ENCODE measurements at places on chromosomes 12 and 14. TPM values are rescaled to one million over a fixed set of nuclear protein-coding genes. Genes with fewer than 3 reads are reported as not detected.

- peak; percentile 19 for DNase-seq
These were observed 12.3 kb upstream of the APOF start for GRCh38 chr12:56374726-56375597.

TAS2R14 gene
- 3.3 TPM for total RNA-seq

DNA sequence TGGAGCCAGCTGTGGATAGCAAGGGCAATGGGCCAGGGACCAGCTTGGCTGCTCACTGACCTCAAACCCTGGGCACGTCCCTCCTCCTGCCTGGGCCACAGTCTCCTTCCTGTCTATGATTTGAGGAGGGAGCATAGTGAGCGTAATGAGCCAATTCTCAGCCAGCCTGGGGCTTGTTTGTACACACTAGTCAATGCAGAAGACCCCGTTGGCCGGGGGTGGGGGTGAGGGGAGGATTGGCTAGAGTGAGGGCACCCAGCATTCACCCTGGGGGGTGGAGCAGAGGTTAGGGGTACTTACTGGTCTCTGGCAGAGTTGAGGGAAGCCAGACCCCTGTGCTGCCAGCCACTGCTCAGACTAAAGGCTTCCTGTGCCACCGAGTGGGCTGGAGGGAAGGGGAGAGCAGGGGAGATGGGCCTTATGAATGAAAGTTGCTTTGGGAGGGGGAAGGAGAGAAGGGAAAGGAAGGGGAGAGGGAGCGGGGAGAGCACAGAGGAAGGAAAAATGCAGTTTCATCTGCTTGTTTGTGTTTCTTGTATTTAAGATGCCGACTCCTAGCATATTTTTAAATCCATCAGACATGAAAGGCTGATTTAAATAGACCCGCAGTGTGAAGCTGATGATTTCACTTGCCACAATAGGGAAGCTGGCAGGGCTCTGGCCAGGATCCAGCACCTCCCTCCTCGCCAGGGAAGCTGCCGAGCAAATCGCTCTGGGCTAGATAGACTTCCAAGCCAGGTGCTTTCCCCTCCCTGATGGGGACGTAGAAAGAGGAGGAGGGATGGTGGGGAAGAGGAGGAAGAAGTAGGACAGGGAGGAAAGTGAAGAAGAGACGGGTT lies 114.0 kb downstream of the PRMT8 start:
- DNase-seq = no peak

PPP4R4 gene
- total RNA-seq = 3.8 TPM

CIROP gene
- total RNA-seq = not detected

DNA sequence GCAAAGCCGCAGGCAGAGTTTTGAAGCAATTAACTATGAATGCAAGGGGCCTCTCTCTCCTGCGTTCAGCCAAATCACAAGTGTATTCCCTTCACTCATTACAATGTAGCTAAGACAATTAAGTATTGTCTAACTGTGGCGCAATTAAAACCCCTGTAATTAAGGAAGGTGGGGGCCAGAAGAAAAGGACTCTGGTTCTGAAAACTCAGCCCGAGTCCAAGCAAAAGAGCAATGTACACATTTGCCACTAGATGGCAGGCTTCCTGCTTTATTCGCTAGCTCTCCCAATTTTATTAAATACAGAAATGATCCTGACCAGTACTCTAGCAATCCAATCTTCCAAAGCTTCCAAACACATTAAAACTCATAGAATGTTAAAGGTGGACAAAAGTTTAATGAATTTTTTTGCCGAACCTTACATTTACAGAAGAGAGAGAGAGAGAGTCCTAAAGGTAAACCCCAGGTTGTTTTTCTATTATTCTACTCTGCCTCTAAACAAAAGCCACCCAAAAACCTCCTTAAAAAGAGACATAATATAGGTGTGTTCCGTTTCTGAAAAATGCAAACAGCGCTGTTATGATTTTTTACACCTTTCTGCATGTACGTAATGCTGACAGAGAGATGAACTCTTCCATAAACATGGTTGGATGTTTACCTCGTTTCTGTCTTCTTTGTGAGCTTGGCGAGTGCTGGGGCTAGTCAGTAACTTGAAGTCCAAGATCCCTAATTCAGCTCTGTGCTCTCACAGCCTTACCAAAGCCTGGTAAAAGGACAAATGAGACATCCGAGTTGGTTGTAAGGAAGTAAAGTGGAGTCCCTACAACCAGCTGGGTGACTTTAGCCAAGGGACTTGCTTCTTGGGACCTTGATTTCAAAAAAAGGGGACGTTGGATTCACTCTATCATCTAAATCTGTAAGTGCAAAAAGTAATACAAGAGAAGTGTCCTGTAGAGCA lies 50.9 kb upstream of the VASH1 start:
- DNase-seq = peak; percentile 34

DNA sequence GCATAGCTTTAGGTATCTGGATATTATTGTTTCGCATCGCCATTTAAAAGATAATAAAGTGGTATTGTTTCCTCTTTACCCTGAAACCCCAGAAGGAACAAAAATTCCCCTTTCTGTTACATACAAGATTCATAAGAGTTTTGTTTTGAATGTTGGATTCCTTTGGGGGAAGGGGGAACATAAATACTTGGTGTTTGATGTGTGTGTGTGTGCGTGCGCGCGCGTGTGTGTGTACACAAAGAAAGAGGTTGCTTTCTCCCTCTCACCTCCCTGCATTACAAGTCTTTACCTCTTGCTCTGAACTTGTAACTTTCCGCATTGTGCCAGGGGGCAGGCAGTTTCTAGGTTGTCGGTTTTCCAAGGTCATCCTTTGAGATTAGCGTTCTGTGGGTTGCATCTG lies 76.4 kb downstream of the GPATCH2L start:
- DNase-seq = no peak

SPPL3 gene
- 4.0 TPM for total RNA-seq

LHX5 gene
- total RNA-seq = not detected

DNA sequence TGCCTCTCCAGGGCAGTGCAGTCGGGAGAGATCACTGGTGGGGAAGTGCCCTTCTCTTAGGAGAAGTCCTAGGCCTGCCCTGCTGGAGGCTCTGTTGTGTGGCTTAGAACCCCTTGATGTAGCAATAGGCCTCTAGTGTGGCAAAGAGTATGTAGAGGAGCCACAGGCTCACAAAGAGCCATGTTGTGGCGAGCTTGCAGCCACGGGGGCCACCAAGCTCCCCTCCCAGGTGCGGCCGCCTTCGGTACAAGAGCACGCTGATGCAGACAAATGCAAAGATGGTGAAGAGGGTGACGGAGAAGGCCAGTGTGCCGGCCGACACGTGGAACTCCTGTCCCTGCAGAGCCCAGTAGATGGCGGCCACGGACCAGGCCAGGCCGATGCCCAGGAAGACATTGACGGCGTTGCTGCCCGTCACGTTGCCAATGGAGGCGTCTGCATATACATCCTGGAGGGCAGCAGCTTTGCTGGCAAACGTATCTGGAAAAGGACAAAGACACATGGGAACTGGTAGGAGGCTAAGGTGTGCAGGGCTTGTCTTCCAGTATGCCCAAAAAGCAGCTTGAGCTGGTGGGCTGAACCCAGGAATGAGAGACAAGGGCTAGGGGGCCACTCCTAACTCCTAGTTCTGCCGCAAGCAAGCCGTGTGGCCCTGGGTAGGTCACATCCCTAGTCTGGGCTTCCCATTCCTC lies 142.8 kb downstream of the SLC8A3 start:
- DNase-seq = peak; percentile 48

CACNA2D4 gene
- total RNA-seq = not detected

- DNase-seq = no peak
These were observed 22.2 kb upstream of the LRTM2 start for GRCh38 chr12:1797991-1798640.

AQP2 gene
- not detected for total RNA-seq

GRCh38 chr12:77540097-77540496 lies 290.6 kb upstream of the NAV3 start:
- DNase-seq = no peak

- peak; percentile 33 for DNase-seq
These were observed 360.8 kb downstream of the AEBP2 start for GRCh38 chr12:19799895-19800602.

ACSS3 gene
- 9.4 TPM for total RNA-seq

DNA sequence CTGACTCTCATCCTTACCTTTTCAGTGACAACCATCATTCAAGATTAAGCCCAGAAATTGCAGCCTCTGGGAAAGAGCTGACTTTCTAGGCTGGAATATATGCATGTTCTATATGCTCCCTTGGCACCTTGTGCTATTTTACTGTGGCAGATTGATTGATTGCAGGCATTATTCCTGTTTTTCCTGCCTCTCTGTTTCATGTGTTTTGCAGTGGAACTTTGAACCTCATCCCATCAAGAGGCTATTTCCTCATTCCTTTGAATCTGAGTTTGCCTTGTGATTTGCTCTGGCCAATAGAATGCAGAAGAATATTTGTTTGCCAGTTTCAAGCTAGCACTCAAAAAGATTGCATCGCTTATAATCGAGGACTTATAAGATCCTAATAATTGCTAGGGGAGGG lies 174.8 kb upstream of the DCN start:
- DNase-seq = no peak

SSTR1 gene
- not detected for total RNA-seq

DNA sequence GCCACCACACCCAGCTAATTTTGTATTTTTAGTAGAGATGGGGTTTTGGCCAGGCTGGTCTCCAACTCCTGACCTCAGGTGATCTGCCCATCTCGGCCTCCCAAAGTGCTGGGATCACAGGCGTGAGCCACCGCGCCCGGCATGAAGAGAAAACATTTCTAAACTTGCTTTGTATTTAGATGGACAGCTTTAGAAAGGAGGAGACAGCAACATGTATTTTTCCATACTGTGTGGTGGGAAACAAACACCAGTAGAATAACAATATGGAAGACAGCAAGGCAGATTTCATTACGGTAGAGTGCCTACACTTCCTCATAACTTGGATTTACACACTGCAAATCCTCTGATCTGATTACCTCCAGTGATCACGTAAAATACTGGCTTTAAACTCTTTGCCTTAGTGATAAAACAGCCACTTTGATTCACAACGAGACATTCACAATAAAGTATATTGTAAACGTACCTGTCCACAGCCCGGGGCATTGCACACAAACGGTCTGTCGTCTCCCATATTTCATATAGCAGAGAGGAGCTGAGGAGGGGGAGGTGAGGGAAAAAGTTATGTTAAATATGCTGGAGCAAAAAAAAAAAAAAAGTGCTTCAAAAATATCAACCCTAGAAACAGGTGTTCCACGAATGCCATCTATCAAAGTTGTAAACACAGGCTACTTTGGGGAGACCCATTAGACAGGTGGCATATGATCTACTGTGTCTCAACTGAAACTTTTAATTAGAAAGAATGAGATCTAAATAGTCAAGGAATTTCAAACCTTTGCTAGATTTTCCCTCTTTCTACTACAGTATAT lies 25.5 kb downstream of the ATF7 start:
- no peak for DNase-seq

DNA sequence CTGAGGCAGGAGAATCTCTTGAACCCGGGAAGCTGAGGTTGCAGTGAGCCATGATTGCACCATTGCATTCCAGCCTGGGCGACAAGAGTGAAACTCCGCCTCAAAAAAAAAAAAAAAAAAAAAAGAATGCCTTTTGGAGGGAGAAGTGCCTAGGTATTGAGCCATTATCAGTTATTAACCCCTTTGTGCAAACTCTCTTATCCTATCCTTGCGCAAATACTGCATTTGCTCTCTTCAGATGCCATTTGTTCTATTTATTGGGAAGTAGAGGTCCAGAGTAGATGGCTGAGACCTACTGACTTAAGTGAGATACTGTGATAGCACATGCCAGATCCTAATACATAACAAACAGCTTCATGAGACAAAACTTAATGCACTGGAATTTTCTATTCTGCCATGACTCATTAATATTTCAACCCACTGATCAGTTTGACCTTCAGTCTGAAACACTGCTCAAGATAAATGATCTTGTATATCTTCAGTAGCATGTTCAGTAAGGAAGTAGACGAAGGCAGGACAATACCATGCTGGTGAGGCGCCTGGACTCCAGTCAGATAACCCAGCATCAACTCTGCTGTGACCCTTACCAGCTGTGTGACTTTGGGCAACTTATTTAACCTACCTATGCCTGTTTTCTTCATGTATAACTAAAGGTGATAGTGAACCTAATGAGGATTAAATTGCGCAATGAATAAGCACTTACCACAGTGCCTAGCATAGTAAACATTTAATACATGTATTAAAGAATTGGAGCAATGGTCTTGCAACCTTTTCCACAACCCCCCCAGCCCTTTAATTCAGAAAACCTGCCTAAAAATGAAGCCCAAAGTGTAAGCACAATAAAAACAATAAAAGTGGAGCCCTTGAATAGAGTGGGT lies 5.7 kb upstream of the DNAAF2 start:
- no peak for DNase-seq

DNA sequence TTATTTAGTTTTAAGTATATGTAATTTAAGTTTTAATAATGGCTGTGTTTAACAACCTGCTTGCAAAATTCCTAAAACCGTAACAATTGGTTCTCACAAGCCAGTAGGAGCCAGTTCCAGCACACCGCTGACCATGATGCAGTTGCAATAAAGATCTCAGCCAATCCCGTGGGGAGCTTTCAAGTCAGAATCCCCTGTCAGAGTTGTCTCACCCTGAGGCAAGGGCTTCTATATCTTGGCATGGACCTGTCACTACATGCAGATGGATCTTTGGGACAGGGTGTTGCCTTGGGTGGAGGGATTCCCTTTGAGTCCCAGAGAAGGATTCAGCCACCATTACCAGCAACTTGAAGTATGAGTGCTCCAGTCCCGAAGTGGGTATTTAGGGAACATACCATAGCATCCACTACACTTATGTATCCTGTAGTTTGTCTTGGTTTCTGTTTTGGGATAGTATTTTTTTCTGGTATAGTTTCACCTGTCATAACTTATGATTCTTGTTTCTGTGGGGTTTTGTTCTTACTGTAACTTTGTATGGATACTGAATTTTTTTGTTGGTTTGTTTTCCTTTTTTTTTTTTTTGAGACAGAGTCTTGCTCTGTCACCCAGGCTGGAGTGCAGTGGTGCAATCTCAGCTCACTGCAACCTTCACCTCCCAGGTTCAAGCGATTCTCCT lies 30.1 kb upstream of the LIMA1 start:
- DNase-seq = no peak

GRCh38 chr14:99231850-99232713 lies 39.9 kb downstream of the BCL11B start:
- DNase-seq = peak; percentile 51

COX8C gene
- not detected for total RNA-seq

DNA sequence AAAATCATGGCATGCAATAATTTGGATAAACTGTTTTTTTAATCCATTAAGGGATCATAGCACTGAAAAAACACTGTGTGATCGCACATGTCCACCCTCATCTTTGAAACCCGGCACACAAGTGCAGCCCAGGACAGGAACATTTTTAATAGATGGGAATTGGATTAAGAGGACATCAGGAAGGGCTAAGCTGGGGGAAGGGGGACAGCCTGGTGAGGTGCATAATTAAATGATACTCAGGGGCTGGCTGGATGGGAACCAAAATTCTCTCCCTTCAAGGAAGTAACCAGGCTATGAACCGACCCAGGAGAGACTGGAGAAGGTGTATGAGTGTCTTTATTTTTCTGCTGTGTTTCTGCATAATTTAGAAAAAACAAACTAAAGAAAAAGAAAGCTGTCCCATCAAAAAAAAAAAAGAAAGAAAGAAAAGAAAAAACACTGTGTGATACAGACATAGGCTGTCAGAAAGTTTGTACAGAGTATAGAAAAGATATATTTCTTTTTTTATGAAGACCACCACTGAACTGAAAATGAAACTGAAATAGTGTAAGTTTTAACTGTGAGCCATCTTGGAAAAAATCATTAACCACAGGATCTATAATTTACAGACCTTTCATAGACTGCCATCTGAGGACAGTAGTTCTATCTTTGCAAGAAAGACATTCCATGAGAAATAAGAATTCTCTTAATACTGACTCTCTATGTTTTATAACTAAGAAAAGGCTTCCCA lies 75.1 kb upstream of the SLC38A4 start:
- DNase-seq = no peak

FERMT2 gene
- total RNA-seq = 47.1 TPM
